ENCODE measurements at places on chromosomes 4 and X.
A peak's percentile ranks its signal among the peaks of the same experiment; 100 is the strongest.

DNA sequence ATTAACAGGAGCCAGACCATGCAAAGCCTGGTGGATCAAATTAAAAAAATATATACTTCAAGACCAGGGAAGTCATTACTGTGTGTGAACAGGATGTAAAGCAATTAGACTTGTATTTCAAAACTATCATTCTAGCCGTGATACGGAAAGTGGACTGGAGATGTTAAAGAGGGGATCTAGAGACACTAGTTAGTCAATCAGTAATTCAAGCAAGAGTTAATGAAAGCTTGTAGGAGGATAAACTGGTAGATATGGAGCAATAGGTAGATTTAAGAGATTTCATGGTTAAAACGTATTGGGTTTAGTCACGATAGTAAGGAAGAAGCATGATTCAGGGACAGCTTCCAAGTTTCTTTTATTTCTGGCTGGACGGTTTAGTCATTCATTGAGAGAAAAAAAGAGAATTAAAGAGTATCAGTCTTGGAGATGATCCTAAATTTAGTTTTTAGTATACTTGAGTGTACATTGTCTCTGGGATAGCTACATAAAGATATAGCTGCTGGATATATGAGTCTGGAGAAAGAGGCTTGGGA lies 3.9 kb downstream of the MAD2L1 start:
- no peak for DNase-seq

DNA sequence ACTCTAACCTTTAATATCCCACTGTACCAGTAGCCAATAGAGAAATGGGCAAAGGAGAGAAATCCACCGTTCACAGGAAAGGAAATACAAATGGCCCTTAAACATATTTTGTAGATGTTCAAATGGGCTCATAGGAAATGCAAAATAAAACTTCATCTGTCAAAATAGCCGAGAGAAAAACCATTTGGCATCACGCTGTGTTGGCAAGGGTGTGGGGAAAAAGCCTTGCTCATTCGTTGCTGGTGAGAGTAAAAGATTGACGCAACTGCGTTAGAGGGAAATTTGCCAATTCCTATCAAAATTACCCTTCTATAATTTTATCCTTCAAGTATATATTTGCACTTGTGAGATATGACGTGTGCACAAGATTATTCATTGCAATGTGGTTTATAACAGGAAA lies 131.9 kb downstream of the EIF4E start:
- DNase-seq, result no peak

- no peak for DNase-seq
Observed at GRCh38 chr4:152824561-152824960, 44.8 kb downstream of the ARFIP1 start.

GRCh38 chr4:73917081-73917501 lies 47.9 kb downstream of the CXCL1 start:
- no peak for DNase-seq

GRCh38 chr4:124631760-124632159 lies 80.8 kb downstream of the ANKRD50 start:
- no peak for DNase-seq

- no peak for DNase-seq
Observed at GRCh38 chr4:105966051-105966450, 70.8 kb downstream of the NPNT start.

GRCh38 chr4:148196164-148196563 lies 246.1 kb downstream of the NR3C2 start:
- no peak for DNase-seq

GRCh38 chr4:17877661-17878060 lies 66.9 kb downstream of the NCAPG start:
- no peak for DNase-seq

- DNase-seq, result no peak
Observed at GRCh38 chr4:112055100-112055499, 90.2 kb upstream of the FAM241A start.

DNA sequence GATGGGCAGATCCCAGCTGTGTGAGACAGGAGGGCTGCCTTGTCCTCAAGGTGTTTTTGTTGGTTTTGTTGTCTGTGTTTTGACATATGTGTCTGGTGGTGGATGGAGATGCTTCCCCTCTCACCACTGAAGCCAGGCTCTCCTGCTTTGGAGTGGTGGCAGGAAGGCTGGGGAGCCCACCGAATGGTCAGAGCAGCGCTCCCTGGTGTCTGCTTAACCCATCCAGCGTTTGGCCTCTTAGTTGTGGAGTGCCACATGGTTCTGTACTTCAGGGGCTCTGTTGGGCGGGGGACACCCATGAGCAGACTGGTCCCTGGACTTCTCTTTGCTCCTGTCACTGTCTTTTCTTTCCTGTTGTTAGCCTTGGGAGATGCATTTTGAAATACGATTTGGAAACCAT lies 51.9 kb downstream of the DLG3 start:
- no peak for DNase-seq

- no peak for DNase-seq
Observed at GRCh38 chr4:169164669-169165415, 105.9 kb downstream of the SH3RF1 start.

GRCh38 chr4:138310991-138311390 lies 68.8 kb upstream of the SLC7A11 start:
- DNase-seq, result no peak

GRCh38 chrX:101460669-101461068 lies 24.6 kb upstream of the ARMCX4 start:
- DNase-seq, result no peak

GRCh38 chr4:38663801-38664705 lies at the start of gene KLF3:
TSS of gene KLF3 (plus strand) at chr4:38664199. CDS start at chr4:38680626, 16,427 bp downstream.
- peak; percentile 94 for DNase-seq

All from activated CD4-positive, alpha-beta T cell treated with anti-CD3 and anti-CD28 coated beads, Interleukin-2, amount 50 U/mL, for 1 hour (primary cell).